ENCODE measurements at places on chromosomes 16 and 17.

DNA sequence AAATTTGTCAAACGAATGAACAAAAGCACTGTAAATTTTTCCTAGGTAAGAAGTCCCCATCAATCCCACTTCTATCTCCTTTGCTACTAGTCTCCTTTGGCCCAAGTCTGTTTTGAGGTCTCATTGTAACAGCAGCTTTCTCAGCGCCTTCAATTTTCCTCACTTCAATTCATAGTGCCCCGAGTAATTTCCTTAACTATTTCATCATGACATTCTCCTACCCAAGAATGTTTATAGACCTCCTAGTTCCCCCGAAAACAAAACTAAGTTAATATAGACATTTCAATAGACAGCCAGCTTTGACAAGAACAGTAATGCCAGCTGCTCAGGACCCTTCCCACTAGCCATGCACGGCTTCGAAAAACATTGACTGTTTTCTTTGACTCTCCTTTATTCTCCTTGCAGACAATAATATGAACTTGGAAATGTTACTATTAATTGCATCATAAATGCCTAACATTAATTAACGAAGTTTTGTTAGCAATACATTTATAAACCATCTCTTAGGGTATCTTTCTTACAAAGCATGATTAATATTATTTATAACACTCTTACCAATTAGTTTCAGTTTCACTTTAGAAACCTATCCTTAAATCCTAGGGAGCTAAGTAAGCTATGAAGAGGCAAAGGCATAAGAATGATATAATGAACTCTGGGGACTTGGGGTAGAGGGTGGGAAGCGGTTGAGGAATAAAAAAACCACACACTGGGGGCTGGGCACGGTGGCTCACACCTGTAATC lies 22.8 kb downstream of the GLG1 start:
- DNase-seq = no peak

GRCh38 chr17:19748807-19749193 lies 702 bp upstream of the ALDH3A1 start:
- no peak for DNase-seq

GRCh38 chr17:63035695-63036094 lies 69.7 kb downstream of the TANC2 start:
- no peak for DNase-seq

GRCh38 chr17:76506408-76507345 lies 5.5 kb upstream of the RHBDF2 start:
- peak; percentile 84 for DNase-seq

DNA sequence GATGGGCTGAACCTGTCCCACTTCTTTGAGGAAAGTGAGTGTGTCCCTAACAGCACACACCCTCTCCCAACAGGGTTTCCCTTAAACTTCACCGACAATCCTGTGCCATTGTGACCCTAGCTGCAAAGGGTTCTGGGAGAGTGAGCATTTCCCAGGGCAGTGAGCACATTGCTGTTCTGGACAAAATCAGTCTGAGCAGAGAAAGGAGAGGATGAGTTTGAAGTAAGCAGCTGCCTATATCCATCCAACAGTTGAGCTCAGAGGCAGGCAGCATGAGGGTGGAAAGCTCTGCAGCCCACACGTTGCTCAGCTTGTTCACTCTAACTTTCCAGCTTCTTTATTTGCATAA lies 296.5 kb upstream of the MAF start:
- DNase-seq = no peak

GRCh38 chr16:86874141-86874540 lies 295.8 kb downstream of the FOXL1 start:
- DNase-seq = no peak

DNA sequence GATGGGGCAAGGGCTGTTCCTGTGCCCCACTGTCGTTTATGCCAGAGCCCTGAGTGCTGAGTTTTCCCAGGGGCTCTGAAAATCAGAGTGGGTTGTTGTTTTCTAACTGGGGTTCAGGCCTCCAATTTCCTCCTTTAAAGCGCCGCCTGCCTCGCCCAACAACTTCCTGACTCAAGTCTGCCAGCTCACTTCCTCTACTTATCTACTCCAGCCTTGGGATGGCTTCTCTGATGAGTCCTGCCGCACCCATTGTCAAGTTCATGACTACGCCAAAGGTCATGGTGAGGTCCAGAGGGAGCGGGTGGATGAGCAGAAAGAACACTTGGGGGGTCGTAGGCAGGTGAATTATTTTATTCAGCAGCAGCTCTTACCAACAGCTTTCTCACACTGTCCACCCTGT lies 104.7 kb downstream of the UTP18 start:
- DNase-seq = no peak

DNA sequence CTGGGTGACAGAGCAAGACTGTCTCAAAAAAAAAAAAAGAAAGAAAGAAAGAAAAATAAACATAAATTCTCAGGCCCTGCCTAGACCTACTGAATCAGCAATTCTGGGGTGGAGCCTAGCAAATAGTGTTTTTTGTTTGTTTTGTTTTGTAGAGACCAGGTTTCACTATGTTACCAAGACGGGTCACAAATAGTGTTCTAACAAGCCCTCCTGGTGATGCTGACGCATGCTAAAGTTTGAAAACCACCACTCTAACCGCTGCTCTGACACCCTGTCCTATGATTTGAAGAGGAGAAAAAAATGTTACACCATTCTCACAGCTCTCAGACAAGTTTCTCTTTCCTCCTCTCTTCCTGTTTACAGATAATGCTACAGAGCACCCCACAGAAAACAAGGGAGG lies 1.5 kb downstream of the MRPL10 start:
- DNase-seq = no peak

- DNase-seq = no peak
Measured at GRCh38 chr16:2295056-2295798, 27.3 kb upstream of the RNPS1 start.

GRCh38 chr17:245611-246010 lies 64.2 kb upstream of the DOC2B start:
- DNase-seq = no peak

GRCh38 chr17:19001907-19002590 lies 2.5 kb downstream of the FAM83G start:
- DNase-seq = no peak

- no peak for DNase-seq
Measured at GRCh38 chr16:84239141-84239769, 557 bp downstream of the KCNG4 start.

DNA sequence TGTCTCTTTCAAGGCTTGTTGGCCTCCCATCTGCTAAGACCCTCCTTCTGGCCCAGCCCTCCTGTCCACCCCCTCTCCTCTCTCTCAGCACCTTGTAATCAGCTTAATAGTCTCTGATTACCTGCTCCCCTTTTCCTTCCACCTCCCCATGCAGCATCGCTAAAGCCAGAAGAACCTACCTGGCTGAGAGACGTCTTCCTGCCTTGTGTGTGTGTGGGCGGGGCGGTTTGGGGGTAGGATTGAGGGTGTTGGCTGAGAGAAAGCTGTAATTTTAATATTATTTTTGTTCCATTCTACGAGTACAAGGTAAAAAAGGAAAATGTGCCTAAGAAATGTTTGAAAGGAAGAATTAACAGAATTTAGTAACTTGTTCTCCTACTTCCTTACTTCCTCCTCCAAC lies 3.4 kb downstream of the DNAH9 start:
- DNase-seq = no peak

DNA sequence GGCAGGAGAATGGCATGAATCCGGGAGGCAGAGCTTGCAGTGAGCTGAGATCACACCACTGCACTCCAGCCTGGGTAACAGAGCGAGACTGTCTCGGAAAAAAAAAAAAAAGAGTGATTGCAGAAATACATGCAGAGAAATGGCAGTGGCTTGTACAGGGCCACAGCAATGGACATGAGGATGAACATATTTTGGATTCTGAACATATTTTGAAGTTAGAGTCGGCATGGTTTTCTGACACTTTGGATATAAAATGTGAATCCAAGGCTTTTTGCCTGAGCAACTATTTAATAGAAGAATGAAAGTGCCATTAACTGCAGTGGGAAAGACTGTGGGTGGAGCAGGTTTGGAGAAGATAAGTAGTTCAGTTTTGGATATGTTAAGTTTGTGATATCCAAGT lies 35.8 kb downstream of the CPD start:
- DNase-seq = no peak

- no peak for DNase-seq
Measured at GRCh38 chr17:34725008-34725407, 145.6 kb downstream of the TMEM132E start.

DNA sequence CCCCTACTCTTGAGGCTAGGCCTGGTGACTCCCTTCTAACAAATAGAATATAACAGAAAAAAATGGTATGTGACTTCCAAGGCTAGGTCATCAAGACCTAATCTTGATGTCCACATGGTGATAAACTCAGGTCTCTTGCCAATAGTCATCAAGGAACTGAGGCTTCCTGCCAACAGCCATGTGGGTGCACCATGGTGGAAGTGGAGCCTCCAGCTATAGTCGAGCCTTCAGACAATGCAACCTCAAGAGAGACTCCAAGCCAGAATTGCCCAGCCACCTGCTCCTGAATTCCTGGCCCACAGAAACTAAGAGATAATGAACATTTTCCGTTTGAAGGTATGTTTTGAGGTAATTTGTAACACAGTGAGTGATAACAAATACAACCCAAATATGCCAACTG lies 55.9 kb upstream of the SREBF1 start:
- DNase-seq = no peak

- no peak for DNase-seq
Measured at GRCh38 chr16:77234611-77235010, 35.4 kb downstream of the SYCE1L start.

DNA sequence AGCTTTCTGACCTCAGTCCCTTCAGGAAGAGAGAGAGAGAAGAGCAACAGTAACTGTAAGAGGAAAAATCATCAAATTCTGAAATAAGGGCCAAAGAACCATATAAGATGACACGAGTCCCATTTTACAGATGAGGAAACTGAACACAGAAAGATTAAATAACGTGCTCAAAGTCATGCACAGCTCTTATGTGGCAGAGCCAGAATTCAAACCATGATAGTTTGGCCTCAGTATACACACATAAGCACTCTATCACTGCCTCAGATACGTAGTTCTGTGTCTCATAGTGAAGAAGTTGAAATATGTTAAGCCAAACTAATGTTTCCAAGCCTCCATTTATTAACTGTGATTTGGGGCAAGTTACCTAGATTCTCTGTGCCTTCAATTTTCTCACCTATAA lies 1.9 kb upstream of the ZNF19 start:
- no peak for DNase-seq

DNA sequence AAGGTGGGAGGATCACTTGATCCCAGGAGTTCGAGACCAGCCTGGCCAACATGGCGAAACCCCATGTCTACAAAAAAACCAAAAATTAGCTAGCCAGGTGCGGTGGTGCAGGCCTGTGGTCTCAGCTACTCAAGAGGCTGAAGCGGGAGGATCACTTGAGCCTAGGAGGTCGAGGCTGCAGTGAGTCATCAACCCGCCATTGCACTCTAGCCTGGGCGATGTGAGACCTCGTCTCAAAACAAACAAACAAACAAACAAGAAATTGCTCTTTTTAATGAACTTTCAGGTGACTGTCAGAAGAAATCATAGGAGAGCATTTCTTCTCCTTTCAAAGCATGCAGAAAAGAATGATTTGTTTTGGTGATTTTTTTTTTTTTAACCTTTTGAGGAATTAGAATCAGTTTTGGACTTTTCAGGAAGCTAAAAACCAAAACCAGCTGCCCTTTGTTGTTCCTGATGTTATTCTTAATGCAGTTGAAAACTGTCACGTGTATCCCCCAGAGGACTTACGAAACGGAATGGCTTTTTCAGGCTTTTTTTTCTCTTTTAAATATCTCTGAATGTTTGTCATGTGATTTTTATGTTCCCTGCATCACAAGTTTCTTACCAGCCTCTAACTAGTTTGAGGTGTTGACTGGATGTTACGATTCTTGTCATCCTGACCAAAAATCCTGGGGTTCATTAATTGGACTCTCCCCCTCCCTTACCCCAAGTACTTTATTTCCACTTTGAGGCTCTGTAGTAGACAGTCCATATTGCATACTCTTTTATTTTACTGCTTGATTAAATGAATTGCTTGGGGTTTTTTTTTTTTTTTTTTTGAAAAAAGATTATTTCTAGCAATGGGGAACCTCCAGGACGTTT lies 34.1 kb downstream of the SNX29 start:
- no peak for DNase-seq

GRCh38 chr17:15650741-15651582 lies 31.5 kb upstream of the FBXW10B start:
- no peak for DNase-seq

DNA sequence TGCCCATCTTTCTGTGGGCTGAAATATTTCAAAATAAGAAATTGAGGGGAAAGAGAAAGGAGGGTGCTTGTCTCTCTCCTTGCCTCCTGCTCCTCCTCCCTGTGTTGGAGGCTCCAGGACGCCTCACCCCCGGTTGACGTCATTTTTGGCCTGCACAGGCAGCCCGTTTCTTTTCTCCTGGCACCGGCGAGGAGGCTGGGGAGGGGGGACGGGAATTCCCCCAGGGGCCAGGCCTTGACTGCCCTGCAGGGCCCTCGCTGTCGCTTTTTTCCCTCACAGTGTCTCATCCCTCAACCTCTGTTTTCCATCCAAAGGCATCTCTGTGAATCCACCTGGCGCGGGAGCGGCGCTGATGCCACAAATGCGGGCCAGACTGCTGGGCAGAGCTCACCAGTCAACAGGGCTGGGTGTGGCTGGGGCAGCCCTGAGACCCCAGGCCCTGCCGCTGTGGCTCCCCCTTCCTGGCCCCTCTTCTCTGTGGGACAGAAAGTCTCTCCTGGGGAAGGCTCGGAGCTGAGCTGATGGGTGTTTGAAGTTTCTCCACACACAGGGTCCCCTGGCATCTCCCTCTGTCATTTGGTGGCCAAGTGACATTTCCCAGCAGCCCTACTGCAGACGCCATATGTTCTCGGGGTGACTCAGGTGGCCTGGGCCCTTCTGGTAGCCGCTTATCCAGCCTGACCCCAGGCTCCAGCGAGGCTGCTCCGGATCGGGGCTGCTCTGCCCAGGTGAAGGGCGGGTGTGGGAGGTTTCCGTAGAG lies 16.0 kb downstream of the CENPX start:
- no peak for DNase-seq

DNA sequence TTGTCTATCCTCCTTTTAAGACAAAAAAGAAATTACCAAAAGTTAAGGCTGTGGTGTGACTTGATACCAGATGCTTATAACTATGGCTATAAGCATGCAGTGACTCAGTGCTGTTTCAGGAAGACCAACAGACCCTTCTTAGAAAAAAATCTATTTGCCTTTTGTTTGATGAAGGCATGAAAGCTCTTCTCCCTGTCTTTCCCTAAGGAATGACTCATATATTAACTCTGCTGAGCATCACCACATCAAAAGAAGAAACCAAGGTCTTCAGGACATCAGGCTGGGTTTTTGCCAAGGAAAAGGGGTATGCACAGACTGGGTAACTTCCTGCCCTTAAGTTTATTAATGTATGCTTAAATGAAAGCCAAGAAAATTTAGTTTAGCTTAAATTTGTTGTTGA lies 47.1 kb downstream of the VMP1 start:
- no peak for DNase-seq

All from activated T-cell treated with anti-CD3 and anti-CD28 coated beads for 1 hour (primary cell).